Kidney glomerular epithelial cell (primary cell): ENCODE measurements at places on chromosomes 4 and X.

DNA sequence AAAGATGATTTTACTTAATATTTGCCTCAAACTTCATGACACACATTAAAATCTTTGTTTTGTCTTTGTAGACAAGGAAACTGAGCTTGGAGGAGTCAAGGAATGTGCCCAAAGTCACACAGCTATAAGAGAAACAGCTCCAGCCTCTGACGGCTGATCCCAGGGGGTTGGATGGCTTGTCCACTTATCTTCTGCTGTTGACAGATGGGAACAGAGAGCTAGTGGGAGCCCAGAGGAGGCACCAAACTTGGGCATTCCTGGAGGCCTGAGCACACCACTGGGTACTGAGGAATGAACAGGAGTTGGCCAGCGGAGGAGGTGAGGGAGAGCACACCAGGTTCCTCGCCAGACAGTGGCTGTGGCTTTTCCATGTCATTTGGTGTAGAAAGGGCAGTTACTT lies 56.4 kb upstream of the GPR78 start:
- no peak for DNase-seq

- DNase-seq = no peak
Measured at GRCh38 chr4:40321574-40322275, 13.4 kb upstream of the CHRNA9 start.

- peak; percentile 52 for DNase-seq
Measured at GRCh38 chr4:128606173-128606572, 203.3 kb upstream of the JADE1 start.

DNA sequence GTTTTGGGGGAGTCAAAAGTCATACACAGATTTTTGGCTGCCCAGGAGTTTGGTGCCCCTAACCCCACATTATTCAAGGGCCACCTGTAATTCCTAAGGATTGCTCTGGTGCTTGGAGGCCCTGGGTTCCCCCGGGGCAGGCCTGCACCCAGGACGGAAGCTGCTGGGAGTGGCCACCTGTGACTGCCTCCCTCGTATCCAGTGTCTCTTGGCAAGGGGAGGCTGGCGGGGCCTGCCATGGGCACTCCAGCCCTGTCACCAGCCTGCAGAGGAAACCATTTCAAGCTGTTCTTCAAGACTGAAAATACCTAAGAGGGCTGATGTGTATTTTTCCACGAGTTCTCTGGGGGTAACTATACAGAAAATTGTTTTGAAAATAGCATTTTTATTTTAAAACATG lies 24.5 kb upstream of the GPR78 start:
- DNase-seq = no peak

DNA sequence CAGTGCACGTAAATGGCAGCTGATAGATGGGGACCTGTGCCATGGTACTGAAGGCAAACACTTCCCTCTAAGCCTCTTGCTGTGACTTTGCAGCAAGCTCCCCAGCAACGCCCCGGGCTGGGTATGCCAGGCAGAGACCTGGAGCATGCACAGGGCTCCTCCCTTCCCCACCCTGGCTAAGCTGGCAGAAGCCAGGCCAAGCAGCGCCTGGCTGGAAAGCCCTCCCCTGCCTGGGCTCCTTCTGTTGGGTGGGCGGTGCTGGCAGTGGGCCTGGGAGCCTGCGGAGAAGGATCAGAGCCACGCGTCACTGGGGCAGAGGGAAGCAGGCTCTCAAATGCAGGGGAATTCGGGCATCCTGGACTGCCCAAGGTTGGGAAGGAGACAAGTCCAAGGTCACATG lies 3.6 kb downstream of the ATP2B3 start:
- DNase-seq = no peak

GRCh38 chr4:168540086-168540485 lies 43.2 kb downstream of the PALLD start:
- no peak for DNase-seq

GRCh38 chr4:105236916-105237311 lies 90.2 kb downstream of the TET2 start:
- no peak for DNase-seq

DNA sequence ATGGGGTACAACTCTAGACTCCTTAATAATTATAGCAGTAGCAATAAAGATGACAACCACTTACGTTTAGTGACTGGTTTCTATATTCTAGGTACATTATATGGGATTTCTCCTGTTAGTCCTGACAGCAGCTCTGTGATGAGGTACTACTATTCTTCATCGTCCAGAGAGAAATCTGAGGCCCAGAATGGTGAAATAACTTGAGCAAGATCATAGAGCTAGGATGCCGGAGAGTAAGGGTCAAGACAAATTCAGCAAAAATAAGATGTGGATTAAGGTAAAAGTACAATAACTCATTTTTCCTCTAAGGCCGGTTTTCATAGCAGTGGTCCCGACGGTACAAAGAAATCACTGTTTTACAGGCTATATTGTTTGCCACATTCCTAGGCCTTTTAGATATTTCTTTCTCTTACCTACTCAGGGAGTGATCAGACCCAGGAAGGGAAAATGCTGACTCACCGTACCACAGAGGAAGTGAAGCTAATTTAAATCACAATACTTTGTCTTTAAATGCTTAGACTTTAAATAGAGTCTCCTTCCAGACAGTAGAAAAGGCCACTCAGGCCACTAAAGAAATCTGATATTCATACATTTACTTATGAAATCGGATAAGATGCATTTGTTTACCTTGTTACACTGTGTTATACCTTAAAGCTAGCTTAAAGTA lies 2023.0 kb upstream of the AGA start:
- DNase-seq = no peak

- DNase-seq = no peak
Measured at GRCh38 chrX:106672527-106672926, 54.0 kb upstream of the RNF128 start.

DNA sequence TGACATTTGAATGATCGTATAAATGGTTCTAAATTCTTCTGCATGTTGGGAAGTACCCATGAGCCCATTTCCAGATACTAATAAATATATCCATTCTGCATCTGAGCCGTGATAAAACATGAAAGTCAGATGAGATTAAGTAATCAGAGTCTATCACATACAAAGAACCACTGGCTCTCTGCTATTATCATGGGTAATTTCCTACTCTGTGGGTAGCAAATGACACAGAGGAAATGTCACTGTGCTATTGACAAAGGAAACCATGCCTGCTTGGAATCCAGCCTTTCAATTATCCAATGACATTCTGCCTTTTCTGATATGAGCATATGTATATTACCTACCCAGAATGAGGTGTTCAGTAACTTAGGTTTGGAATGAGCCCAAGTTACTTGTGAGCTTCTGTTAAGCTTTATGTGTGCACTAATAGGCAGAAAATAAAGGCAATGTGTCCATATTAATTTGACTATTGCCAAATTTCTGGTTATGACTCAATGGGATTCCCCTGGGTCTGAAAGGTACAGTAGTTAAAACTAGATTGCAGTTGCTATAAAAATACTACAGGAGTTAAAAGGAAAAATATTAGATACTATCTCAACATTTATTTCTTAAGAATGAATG lies 238.7 kb upstream of the KCNIP4 start:
- DNase-seq = no peak

DNA sequence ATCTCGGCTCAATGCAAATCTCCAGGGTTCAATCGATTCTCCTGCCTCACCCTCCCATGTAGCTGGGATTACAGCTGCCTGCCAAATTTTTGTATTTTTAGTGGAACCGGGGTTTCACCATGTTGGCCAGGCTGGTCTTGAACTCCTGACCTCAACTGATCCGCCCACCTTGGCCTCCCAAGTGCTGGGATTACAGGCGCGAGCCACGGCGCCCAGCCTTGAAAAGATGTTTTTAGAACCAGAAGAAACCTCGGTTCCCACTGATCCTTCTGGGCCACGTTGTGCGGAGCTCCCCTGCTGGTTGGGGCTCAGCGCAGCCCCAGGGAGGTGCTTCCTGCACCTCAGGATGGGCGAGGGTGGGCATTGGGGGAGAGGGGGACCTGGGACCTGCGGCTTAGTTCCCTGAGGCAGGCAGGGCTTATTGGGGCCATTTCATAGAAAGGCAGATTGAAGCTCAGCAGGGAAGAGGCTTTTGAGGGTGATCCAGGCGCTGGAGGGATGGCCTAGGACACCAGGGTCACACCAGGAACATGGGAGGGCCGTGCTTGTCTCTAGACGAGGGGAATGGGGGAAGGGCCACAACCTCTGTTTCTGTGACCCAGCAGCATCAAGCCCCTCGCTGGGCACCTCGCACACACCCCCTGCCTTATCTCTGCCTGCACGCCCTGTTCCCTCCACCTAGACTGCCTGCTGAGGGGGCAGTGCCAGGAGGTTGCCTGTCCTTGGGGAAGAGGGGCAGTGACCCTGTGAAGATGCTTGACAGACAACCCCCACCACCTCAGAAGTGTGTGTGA lies 6.3 kb upstream of the ADD1 start:
- DNase-seq = no peak

- no peak for DNase-seq
Measured at GRCh38 chr4:81828991-81829390, 357.3 kb upstream of the RASGEF1B start.

- no peak for DNase-seq
Measured at GRCh38 chrX:149021159-149021558, 483.9 kb downstream of the IDS start.

DNA sequence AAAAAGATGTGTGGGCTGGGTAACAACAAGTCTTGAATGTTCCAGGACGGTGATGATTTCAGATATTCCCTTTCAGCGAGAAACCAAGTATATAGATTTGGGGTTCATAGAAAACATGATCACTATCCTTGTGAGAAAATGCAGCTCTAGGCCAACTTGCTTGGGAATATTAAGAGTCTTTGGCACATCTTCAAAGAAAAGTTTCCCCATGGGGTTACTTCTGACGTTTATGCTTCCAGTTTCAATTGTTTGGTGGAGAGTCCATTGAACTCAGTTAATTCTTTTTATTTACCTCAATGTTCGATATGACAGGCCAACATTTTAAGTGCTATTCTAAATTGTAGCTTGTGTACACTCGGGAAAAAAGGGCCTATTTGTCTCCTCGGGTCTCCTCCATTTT lies 126.7 kb downstream of the NHS start:
- DNase-seq = no peak

DNA sequence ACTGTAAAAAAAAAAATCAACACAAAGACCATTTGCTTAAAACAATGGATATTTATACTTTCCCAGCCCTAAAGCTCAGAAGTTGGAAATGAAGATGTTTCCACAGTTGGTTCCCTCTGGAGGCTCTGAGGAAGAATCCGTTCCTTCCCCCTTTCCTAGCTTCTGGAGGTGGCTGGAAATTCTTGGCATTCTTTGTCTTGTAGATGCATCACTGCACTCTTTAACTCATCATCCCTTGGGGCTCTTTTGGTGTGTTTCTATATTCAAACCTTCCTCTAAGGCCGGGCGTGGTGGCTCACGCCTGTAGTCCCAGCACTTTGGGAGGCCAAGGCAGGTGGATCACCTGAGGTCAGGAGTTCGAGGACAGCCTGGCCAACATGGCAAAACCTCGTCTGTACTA lies 78.7 kb downstream of the VCX3A start:
- no peak for DNase-seq

GRCh38 chrX:29872831-29873230 lies 342.5 kb upstream of the MAGEB2 start:
- no peak for DNase-seq

DNA sequence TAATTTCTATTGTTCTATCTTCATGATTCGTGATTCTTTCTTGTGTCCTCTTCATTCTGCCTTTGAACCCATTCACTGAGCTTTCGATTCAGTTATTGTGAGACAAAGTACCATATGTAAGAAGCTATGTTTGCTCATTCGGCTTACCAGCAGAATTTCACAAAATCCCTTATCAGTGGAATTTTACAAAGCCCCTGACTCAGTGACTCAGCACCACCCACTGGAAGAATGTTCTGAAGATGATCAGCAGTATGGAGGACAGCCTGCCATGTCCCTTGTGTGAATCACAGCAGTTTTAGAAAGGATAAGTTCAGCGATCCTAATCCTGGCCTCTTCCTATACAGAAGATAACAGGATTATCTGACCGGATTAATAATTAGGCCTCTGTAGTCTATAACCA lies 5.8 kb upstream of the UXT start:
- DNase-seq = no peak

DNA sequence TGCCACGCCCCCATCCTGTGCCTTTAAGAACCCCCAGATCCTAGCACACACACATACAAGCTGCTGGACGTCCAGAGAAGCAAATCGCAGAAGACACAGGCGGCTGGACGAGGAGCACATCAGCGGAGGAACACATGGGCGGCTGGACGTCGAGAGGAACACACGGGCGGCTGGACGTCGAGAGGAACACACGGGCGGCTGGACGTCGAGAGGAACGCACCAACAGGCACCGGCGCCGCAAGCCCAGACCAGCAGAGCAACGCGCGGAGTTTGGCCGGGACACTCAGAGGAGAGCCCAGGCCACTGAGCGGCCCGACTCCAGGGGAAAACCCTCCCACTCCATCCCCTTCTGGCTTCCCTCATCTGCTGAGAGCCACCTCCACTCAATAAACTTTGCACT lies 17.2 kb downstream of the ZCCHC13 start:
- no peak for DNase-seq

DNA sequence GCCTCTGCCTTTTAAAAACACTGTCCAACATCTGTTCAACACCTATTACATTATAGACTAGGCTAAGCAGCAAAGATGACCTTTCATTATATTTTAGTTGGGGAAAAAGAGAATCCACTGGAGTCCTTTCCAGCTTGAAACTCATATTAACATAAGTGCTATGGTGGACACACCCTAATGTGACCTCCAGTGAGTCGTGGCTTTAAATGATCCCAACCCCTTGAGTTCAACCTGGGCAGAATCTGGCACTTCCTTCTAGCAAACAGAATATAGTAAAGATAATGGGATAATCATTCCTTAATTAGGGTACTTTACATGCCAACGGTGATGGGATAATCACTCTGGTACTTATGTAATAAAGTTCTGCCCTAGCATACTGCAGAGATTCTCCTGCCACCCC lies 162.6 kb downstream of the MAB21L2 start:
- DNase-seq = no peak

DNA sequence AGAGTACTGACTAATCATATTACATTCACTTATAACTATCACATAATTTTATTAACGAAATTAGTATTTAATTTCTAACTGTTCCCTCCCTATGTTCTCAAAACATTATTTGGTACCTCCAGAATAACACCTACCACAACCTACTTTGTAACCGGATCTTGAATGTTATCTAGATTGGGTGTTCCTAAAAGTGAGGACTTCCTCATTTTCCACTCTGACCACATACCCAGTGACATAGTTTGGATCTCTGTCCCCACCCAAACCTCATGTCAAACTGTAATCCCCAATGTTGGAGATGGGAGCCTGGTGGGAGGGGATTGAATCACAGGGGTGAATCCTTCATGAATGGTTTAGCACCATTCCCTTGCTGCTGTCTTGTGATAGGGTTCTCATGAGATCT lies 21.8 kb downstream of the NR3C2 start:
- no peak for DNase-seq
